ENCODE measurements at places on chromosomes 6 and 20.
A peak's percentile ranks its signal among the peaks of the same experiment; 100 is the strongest.

- DNase-seq, result no peak
Observed at GRCh38 chr20:1177680-1178079, 7.1 kb downstream of the TMEM74B start.

DNA sequence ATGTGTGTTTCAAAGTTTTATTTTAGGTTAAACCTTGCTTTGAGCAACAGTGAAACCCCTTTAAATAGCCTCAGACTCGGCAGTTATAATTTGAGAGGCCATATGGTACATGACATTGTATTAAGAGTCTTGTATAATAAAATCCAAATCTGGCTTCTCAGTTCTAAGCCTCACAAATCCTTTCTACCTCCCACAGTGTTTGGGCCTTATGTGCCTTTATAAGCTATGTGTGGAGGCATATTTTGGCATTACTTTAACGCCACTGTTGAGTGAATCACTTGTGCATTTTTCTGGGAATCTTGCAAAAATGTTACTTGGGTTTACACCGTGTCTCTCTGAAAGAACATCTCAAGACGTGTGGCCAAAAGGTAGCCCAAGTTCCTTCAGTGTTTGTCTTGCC lies 152.4 kb downstream of the COL9A1 start:
- no peak for DNase-seq

DNA sequence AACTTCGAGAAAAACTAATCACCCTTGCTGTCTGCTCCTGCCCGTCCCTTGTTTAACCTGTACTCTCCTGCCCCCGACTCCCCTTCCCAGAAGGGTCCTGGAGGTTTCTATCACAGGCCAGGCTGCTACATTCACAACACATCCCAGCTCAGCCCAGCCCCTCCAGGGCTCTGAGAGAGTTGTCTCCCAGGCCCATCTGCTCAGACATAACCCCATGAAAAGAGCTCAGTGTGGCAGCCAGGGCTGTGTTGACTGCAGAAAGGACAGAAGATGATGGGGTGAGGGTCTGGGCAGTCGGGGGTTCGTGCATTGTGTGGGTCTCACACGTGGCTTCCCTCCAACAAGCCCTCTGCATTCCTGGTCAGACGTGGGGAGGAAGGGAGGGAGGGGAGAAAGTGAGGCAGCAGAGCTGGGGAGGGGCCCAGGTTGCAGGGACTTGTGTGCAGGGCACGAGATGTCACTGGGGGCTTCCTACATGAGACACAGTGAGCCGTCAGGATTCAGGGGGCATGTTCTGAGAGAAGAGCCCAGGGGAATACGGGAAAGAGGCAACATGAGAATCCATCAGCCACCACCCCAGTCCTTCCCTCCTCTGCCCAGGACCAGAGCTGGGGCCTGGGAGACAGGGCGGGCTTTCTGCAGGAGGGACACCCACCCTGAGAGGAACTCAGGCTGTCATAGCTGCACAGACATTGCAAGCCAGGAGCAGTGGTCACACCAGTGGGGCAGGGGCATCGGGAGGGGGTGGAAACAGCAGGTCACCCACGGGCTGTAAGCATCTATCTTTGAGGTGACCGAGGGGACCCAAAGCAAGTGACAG lies 372.9 kb downstream of the PREX1 start:
- no peak for DNase-seq

GRCh38 chr20:50073500-50073899 lies 39.5 kb downstream of the UBE2V1 start:
- no peak for DNase-seq

DNA sequence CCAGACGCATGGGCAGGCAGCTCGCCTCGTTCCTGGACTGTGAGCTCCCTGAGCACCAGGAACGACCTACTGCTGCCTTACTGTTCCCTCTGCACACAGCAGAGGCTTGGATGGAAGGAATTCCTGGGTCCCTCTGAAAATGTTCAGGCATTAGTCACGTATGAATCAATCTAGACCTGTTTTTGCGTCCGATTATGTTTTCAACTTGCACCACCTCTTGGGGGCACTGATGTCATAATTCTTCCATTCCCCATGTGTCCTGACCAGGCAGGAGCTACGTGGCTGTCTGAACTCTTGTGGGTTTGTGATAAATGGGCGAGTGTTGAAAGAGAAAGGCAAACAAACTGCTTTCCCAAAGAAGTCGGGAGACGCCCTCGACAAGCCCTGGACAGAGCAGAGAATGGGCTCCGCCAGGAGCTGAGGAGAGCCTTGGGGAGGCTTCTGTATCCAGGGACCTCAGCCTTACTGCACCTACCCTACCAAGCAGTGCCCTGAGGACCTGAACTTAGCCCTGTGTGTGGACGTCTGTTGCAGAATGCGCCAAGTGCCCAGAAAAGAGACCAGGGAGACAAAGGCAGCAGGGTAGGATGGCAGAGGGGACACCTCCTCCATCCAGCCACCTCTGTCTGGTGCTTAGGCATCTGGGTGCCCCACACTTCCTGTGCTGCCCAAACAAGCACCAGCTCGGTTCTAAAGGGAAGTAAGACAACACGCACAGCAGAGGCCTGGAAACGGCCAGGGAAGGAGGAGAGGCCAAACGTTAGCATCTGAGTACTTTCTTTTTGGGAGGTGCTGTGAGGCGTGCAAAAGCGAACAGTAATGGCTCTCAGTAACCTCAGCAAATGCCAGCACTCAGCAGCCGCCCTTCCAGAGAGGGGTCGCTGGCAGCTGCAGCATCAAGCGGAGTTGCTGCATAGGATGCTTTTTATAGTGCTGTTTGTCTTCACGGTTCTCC lies 124.2 kb downstream of the LY86 start:
- no peak for DNase-seq

DNA sequence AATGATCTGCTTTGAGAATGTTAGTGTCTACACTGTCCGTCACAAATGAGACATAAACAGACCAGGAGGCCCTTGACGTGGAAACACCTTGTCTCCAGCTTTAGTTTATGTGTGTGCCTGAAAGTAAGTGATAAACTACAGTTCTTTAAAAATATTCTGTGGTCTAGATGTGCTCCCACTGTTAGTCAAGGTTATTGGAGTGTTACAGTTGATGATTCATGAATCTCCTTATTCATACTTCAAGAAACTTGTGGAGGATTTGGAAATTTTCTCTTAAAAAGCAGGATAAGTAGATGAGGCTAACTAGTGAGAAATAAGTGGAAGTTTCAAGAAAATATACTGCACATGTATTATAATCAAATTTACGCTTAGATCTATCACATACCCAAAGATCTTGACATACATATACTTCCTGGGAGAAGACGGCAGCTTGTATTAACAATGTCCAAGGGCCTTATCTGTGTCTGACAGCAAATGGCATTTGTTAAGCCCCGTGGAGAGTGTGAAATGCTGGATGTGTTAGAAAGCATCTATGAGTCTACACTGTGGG lies 90.5 kb upstream of the MBOAT1 start:
- DNase-seq, result no peak

DNA sequence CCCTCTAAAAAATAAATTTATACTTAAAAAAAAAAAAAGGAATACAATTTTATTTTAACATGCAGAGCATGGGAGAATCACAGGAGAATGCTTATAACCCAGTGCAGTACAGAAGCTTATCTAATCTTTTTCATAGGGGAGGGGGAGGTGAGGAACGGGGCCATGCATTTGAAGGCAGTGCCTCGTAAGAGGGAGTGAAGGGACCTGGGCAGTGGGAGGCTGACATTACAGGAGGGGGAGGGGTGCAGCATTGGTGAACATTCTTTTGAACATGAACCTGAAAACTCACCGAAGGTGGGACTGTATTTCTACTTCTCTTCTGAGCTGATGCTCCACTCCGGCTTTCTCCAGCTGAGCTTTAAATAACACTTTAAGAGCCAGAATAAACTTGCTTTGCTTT lies 9.3 kb downstream of the AURKA start:
- no peak for DNase-seq

DNA sequence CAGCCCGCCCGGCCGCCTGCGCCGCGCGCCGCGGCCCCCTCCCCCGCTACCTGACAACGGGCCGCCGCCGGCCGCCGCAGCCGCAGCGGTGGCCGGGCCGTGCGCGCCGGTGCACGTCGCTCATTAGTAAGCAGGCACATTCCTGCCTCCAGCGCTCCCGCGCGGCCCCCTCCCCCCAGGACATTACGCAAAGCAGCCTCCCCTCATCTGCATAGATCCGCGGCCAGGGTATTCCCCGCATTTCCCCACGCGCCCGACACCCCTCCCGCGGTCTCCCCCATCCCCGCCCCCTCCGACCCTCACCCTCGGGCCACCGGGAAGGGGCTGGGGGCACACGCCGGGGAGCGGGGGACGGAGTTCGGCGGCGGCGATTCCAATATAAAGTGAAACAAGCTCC lies at the start of gene HIVEP2:
Gene HIVEP2, minus strand, starts transcription at position 128 of the 397 bp plus-strand sequence. CDS start 170,438 bp downstream, outside the sequence.
- peak; percentile 62 for DNase-seq

DNA sequence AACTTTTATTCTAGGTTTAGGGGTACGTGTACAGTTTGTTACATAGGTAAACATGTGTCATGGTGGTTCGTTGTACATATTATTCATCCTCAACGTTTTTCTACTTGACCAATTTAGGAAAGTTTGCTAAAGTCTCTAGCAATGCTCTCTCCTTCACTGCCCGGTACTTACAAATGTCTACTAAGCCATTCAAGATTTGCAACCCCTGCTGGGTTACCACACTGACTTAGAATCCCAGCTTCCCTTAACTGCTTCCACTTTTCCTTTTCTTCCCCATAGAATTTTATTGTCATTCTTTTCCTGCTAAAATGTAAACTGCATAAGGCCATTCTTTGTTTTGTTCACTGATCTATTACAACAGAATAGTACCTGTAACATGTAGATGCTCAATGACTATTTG lies 97.4 kb downstream of the SMPDL3A start:
- DNase-seq, result no peak

GRCh38 chr6:20069021-20069522 lies 143.2 kb downstream of the MBOAT1 start:
- no peak for DNase-seq

GRCh38 chr6:81863123-81863522 lies 110.6 kb upstream of the TENT5A start:
- no peak for DNase-seq

DNA sequence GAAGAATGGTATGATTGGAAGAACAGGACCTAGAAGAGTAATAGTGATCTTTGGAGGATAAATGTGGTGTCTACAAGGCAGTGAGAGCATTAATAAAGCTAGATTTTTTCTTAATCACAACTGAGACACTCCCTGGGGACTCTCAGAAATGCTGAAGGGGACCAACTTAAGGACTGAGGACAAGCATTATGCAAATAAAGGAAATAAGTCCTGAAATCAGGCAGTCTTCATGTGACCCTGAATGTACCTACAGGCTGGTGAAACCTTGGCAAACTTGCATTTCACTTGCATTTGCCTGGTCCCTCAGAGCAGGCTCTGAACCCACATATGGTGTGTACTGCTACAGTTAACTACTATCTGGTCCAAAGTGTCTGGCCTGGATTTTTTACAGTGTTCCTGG lies 19.3 kb upstream of the TTK start:
- DNase-seq, result no peak

DNA sequence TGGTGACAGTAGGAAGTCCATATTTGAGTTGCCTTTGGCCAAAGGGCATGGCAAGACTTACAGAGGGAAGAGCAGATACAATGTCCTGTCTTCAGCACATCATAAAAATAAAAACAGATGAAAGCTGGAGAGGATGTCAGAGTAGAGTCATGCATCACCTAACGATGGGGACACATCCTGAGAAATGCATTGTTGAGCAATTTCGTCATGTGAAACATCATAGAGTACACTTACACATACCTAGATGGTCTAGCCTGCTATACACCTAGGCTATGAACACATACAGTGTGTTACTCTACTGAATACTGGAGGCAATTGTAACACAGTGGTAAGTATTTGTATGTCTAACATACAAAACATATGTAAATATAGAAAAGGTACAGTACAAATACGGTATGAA lies 75.6 kb downstream of the VEGFA start:
- DNase-seq, result no peak

DNA sequence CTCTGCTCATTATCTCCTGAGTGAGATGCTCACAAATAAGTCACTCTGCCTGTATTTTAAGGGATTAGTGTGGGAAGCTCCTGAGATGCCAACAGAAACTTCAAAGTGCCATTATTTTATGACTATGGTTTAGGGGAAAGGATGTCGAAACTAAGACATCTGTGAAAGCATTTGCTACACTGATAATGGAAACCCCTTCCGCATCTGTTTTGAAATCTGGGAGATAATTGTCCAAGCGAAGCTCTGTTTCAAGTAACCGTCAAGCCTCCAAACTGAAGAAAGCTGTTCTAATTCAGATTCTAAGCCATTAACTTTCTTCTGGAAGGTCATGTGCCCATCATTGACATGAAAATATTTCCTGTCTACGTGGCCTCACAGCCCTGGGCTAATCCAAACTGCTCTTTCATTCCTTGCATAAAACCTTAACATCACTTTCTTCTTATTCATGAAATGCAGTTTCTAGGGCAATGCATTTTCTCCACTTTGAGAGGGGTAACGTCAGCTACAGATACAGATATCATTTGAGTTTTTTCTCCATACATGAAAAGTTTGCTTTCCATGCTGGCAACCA lies 932.0 kb downstream of the C6orf118 start:
- no peak for DNase-seq

GRCh38 chr20:13012886-13013285 lies 4.1 kb downstream of the SPTLC3 start:
- DNase-seq, result no peak

DNA sequence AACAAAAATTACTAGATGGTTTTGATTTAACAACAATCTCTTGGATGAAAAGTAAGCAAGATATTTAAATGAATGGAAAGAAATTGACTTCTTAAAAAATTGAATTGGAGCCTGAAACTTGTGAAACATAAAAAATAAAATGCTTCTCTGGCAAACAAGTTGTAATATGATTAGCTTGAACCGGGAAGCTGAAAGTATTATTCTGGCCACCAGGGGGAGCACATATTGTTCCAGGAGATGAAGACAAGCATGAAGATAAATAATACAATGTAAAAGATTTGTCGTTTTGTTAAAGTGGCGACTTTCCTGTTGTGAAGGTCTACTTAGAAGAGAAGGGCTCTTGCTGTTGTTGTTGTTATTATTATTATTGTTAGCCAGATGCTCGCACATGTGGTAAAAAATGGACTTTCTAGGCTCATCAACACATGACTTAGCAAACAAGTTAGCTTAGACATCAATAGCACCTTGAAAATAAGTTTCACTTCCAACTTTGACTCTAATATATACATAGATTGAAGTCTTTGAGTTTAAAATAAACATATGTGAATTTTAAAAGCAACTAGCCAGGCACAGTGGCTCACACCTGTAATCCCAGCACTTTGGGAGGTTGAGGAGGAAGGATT lies 14.2 kb downstream of the PAX1 start:
- DNase-seq, result peak; percentile 73

- no peak for DNase-seq
Observed at GRCh38 chr20:37943501-37944455, 40.9 kb downstream of the VSTM2L start.

GRCh38 chr6:44820321-44820720 lies 432.8 kb downstream of the CDC5L start:
- DNase-seq, result no peak

- DNase-seq, result no peak
Observed at GRCh38 chr6:26485112-26485780, 14.9 kb upstream of the BTN1A1 start.

GRCh38 chr6:130467146-130468050 lies 101.6 kb downstream of the TMEM200A start:
- DNase-seq, result no peak

- no peak for DNase-seq
Observed at GRCh38 chr20:64177787-64178186, 13.5 kb downstream of the MYT1 start.
